ENCODE measurements at places on chromosomes 13 and 19.
A peak's percentile ranks its signal among the peaks of the same experiment; 100 is the strongest.

DNA sequence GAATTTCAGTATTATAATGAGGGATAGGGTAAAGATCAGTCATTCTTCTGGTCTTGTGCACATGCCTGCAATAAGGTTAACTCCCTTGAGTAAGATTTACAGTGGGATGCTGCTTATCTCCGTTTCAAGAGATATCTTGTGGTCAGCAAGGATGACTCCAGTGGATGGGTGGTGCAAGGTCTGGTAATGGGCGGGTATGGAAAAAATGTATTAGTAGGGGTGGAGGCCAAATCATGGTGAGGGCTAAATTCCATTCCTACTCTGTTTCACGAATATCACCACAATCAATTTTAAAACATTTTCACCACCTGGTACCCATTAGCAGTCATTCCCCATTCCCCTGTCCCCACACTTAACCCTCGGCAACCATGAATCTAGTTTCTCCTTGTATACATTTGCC lies 40.6 kb downstream of the CCDC122 start:
- no peak for DNase-seq

GRCh38 chr19:23706657-23707056 lies 19.6 kb upstream of the ZNF675 start:
- no peak for DNase-seq

GRCh38 chr13:44576351-44577235 lies 463 bp upstream of the TSC22D1 start:
- DNase-seq, result peak; percentile 13

DNA sequence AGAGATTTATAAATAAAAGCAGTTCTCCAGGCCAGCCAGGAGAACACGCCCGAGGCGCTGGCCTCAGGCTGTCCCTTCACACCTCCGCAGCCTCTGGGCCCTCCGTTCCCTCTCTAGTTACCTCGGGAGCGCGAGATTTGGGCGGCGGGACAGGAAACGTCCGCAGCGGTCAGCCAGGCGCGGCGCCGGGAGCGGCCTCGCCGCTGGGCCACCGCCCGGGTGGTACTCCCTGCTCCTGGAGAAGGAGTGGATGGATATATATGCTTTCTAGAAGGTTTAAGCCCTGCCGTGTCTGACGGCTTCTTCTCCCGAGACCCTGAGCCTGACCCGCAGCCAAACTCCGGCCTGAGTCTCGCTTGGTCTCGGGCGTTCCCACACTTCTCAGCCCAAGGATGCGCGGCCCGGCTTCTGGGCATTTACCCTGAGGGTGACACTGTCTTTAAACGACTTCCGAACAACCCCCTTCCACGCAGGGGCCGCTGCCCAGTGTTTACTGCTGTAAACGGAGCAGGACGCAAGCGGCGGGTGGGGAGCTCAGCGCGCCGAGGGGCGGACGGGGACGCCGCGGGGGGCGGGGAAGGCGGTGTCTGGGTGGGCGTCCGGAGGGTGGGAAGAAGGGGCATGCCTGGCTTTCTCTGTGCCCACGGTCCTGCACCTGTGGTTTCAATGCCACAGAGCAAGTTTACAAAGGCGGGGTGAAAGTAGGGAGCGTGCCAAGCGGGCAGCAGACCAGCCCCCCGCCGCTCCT lies 2.0 kb upstream of the ZIC2 start:
- no peak for DNase-seq

- DNase-seq, result no peak
Observed at GRCh38 chr13:33245505-33246158, 39.9 kb downstream of the STARD13 start.

DNA sequence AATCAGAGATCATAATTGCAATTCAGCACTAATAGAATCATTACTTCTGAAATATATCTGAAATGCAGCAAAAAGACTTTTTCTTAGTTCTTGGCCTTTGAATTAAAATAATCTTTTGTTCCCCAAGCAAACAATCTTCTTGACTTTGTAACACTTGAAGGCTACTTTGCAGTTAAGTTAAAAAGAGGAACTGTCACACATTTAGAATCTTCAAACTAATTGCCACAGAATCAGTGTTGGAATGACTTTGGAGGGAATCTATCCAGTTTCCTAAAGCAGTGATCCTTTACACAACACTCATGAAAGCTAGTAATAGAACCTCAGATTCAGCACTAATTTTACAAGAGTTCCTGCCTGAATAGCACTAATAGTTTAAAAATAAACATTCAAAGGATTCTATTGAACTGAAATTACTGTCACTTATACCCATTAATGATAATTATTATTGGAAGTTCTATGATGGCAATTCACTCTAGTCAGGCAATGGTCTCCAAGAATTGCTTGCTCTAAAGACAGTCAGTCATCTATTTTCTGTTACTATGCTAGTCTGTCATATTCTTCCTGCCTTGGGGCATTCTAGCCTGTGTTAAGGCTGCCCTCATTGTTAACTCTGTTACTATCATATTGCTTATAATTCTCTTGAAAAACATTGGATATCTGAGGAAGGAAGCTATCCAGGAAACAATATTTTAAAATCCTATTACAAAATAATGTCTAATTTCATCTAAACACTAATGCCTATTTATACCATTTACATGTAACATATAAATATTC lies 362.4 kb downstream of the DIAPH3 start:
- DNase-seq, result no peak

DNA sequence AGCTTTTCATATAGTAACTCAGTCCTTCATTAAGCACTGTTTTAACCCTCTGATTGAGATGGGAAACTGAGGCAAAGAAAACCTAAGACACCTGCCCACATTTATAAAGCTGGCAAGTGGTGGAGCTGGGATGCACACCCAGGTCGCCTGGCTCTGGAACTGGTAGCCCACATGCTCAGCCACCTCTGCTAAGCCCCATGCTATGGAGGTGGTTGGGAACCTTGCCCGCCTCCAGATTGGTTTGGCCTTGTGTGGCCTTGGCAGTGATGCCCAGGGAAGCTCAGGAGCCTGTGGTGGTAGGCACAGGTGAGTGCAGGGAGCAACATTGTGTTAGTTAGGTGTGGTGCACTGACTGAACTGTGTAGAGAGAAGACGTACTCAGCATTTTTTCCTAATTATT lies 370.2 kb downstream of the MTUS2 start:
- DNase-seq, result no peak

DNA sequence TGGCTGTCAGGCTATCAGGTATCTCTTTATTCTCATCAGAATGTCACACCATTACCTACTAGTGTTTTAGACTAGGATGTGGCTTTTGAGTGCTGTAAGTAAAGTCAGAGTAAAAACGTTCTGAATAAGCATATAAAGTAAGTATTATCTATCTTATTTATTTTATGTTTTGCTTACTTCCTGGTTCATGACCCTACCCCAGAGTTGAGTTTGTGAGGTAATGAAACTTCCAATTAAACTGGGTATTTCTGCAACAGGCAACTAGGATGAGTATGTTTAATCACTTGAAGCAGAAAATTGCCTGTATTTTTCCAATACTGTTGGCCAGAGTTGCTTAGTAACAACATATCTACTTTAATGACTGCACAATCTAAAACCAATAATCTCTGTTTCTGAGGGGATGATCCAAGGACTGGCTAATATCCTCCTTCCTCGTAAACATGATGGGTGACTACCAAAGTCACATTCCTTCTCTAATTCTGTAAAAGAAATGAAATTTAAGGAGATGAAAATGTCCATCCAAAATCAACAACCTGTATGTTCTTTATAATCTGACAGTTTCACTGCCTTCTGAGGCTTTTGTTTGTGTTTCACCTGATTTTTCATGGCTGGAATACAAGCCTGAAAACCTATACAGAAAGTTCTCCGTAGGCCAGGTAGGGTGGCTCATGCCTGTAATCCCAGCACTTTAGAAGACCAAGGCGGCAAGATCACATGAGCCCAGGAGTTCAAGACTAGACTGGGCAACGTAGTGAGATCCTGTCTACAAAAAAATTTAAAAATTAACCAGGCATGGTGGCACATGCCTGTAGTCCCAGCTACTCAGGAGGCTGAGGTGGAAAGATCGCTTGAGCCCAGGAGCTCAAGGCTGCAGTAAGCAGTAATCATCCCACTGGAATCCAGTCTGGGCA lies 83.1 kb downstream of the ABCC4 start:
- DNase-seq, result no peak

- no peak for DNase-seq
Observed at GRCh38 chr19:29299416-29300380, 86.7 kb upstream of the UQCRFS1 start.

All from RWPE1 (cell line).